ENCODE measurements at places on chromosomes 16 and 17.

- DNase-seq = no peak
Observed at GRCh38 chr17:76276461-76277299, 11.5 kb downstream of the UBALD2 start.

DNA sequence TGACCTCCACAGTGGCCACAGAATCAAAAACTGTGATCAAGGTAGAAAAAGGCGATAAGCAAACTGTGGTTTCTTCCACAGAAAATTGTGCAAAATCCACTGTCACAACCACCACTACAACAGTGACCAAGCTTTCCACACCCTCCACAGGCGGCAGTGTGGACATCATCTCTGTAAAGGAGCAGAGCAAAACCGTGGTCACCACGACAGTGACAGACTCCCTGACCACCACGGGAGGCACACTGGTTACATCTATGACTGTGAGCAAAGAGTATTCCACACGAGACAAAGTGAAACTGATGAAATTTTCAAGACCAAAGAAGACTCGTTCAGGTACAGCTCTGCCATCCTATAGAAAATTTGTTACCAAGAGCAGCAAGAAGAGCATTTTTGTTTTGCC, 83.6 kb downstream of the C17orf58 start:
- DNase-seq = no peak

DNA sequence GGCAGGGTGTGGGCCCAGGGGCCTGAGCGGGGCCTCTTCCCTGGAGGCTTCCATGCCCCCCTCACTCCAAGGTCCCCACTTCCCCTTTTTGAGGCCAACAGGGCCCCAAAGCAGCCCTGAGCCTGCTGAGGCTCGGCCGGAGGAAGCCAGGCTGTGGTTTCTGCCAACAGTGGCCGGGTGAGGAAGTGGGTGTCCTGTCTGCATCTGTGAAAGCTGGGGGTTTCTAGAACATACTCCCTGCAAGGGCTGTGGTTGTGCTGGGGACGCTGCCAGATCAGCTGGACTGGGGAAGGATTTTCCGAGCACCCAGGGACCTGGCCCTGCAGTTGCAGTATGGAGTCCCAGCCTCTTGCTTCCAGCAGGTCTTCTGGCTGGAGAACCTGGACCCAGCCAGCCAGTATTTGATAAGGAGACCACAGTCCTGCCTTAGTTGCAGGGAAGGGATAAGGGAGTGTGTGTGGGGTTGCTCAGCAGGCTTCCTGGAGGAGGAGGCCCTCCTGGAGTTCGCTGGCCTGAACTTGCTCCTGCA, 15.7 kb downstream of the ADCY7 start:
- no peak for DNase-seq

DNA sequence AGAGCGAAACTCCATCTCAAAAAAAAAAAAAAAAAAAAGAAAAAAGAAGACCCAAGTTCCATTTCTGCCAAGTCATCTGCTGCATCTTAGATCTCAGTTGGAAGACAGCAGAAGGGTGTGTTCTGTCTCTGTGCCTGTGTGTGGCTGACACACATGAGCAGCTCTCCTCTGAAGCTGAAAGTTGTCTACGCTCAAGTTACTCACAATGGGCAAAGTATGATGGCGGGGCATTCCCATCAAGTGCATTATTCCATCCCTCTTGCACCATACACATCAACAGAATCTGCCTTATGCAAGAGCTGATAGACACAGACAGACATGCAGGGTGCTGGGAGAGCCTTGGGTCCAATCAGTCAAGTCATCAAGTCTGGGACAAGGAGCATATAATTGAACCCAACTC, 402.2 kb downstream of the XYLT1 start:
- no peak for DNase-seq

GRCh38 chr16:84631886-84632285, 14.0 kb upstream of the COTL1 start:
- DNase-seq = no peak

- no peak for DNase-seq
Observed at GRCh38 chr16:20822521-20823325, 16.4 kb downstream of the REXO5 start.

- no peak for DNase-seq
Observed at GRCh38 chr16:30902029-30902972, 5.9 kb downstream of the CTF1 start.

- no peak for DNase-seq
Observed at GRCh38 chr17:50691550-50692447, 15.9 kb downstream of the ANKRD40 start.

- no peak for DNase-seq
Observed at GRCh38 chr17:41806685-41807445, 4.9 kb downstream of the P3H4 start.

DNA sequence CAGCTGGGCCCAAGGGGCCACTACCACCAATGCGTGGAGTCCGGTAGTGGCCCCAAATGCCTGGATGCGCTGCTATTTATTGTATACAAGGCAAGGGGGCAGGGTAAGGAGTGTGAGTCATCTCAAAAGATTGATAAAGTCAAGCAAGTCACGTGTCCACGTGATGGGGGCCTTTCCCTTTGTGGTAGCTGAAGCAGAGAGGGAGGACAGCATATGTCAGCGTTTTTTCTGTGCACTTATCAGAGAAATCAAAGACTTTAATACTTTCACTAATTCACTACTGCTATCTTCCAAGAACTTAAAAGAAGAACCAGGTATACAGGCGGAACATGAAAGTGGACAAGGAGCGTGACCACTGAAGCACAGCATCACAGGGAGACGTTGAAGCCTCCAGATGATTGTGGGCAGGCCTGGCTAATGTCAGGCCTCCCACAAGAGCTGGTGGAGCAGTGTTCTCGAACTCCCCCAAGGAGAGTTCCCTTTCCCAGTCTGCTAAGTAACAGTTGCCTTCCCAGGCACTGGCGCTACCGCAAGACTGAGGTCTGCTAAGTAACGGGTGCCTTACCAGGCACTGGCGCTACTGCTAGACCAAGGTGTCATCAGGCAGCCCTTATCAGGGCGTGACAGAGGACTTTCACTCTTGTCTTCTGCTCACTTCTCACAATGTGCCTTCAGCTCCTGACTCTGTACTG, 10.8 kb upstream of the ASB16 start:
- no peak for DNase-seq

GRCh38 chr17:28521311-28522085, 15.3 kb downstream of the FOXN1 start:
- no peak for DNase-seq

DNA sequence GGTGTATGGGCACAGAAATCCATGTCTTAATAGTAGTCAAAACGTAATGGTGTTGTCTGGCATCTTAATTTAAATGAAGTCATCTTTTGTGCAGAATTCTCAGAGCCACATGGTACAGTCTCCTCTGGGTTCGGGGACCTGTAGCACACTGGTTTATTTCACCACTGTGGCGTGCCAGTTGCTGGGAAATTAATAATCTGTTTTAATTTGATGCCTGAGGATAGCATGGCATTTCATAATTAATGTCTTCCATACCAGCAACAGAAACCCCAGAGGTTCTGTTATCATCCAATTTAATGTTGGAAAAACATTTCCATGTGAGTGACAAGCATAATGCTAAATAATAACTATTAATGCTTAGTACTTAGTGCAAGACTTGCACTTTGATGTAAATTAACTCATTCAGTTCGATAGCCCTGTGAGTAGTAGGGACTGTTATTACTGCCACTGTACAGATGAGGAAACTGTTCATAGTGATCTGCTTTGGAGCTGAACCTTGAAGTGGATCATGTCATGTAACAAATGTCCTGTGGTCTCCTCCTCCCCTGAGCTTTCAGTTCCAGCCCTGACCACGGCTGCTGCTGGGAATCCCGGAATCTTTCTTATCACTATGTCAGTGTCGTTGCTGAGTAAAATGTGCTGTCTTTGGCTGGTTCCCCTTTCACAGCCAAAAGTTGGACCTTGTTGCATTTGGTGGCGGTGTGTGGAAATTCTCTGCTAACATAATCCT, 51.2 kb downstream of the SNX29 start:
- DNase-seq = no peak

DNA sequence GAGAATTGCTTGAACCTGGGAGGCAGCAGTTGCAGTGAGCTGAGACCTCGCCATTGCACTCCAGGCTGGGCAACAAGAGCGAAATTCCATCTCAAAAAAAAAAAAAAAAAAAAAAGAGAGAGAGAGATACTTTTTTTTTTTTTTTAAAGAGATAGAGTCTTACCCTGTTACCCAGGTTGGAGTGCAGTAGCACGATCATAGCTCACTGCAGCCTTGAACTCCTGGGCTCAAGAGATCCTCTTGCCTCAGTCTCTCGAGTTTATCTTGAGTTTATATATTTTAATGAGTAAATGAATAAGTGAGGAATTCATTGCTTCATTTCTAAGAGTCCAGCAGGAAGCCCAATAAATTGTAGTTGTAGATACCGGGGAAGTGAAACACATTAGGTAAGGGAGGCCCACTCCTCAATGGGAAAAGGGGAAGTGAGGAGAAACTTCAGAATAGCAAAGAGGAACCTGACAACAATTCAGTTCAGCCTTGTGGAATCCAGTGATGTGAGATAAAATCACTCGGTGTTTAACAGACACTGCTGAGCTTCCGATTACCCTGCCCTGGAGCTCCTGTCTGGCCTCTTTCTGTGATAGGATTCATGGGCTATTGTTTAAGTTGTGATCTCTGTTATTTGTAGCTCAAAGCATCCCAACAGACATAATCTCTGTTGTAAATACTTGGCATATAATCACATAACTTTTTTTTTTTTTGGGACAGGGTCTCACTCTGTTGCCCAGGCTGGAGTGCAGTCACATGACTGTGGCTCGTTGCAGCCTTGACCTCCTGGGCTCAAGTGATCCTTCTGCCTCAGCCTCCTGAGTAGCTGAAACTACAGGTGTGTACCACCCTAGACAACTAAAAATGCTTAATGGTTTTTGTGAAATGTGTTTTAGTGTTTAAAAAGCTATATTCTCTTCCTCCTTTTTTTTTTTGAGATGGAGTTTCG, 15.8 kb upstream of the ITGAM start:
- no peak for DNase-seq

- no peak for DNase-seq
Observed at GRCh38 chr17:77111934-77112296, 28.9 kb upstream of the SEC14L1 start.

DNA sequence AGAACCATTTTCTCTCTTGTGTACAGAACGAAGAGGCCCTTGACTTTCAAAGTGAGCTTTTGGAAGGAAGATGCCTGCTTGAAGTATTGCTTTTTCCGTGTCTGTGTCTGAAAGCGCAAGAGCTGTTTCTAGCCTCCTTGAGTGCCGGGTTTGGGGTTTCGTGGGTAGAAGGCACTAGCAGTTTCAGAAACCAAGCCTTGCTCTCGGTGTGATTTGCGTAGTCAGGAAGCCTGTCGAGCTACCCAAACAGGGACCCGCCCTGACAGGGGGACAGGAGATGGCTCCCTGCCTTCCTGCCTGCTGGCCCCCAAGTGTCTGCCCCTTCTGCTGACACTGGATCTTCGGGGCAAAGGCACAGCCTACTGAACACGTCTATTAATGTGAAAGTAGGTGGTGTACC, 322.0 kb downstream of the MAF start:
- no peak for DNase-seq

GRCh38 chr17:46772475-46773220, 45.8 kb downstream of the WNT3 start:
- no peak for DNase-seq

DNA sequence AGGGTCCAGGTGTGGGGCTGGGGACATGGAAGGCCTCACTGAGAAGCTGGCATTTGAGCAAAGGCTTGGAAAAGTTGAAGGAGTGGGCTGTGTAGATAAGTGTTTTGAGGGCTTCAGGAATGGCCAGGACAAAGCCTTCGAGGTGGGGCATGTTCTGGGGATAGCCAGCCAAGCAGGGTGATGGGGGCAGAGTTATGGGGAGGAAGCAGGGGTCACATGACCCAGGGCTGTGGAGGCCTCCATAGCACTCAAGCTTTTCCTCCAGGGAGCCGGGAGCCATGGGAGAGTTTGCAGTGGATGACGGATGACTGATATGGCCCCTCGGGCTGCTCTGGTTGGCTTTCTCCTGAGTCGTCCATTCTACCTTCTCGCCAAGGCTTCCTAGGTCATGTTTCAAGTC, 27.6 kb downstream of the PLCG2 start:
- no peak for DNase-seq

- DNase-seq = no peak
Observed at GRCh38 chr17:75073618-75074047, 14.1 kb upstream of the SLC16A5 start.
